Stimulated activated CD8-positive, alpha-beta memory T cell treated with anti-CD3 and anti-CD28 coated beads, Interleukin-4, amount 100 ng/mL, for 4 hours (primary cell): ENCODE measurements at places on chromosomes 11 and 22.
A peak's percentile ranks its signal among the peaks of the same experiment; 100 is the strongest.

DNA sequence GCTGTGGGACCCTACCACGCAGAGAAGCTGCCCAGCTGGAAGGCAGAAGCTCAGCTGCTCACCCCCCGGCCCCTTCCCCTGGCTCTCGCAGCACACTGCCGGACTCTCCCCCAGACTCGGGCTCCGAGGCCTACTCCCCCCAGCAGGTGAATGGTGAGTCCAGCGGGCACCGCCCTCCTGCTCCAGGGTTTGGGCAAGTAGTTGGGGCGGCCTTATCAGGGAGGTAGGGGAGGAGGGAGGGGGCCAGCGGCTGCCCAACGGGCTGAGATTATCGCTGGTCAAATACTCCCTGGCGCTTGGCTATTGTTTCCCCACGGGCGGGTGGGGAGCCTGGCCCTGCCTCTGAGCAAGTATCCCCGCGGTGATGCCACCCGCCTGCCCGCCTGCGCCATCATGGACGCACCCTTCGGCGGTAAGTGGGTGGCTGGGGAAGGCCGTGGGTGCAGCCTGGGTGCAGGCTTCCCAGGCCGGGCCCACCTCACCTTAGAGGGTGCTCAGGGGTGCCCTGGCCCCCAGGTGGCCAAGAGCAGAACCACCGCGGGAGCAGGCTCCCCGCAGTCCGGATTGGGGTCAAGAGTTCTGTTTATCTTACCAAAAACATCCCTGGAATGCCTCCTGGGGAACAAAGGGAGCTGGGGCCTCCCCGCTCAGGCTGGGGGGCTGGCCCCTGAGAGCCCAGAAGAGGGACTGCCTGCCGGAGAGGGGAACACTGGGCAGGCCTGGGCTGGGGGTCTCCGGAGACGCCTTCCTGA, 16.9 kb downstream of the MYRF start:
- DNase-seq, result no peak

DNA sequence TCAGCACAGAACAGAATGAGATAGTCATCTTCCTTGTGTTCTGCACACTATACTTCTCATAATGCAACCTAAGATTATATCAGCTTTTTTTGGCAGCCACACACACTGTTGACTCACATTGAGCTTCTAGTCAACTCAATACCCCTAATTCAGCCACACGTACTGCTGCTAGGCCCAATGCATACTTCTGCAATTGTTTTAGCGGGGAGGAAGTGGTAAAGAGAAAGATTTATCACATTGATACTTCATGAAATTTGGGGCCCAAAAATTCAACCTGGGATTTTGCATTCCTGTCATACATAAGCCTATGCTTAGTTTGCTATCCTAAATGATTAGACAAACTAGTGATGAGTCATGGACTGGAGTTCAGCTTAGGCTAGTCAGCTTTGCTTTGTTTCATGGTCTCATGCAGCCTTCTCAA, 8.6 kb upstream of the UPB1 start:
- no peak for DNase-seq

- no peak for DNase-seq
These were observed at the start of gene SLC15A3 for GRCh38 chr11:60951904-60952741. Gene SLC15A3 (minus strand): TSS chr11:60952176. CDS start chr11:60951551, 625 bp downstream.

DNA sequence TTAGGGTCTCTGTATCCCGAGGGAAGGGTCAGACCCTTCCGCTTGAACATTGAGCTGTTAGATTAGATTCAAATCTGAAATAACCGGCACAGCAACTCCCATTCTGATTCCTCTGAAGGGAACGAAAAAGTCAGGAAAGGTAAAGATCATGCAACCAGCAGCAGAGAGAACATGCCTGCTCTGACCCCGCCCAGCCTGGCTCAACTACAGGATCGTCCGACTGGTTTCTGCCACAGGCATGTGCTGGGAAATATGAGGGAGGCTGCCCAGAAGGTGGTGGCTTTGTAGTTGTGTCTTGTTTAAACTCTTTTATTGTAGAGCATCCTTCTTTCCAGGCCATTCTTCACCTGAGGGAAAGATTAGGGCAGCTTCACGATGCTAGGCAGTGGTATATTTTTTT, 5.0 kb upstream of the MTNR1B start:
- DNase-seq, result no peak

- no peak for DNase-seq
These were observed 9.3 kb downstream of the TMEM86A start for GRCh38 chr11:18707811-18708340.

DNA sequence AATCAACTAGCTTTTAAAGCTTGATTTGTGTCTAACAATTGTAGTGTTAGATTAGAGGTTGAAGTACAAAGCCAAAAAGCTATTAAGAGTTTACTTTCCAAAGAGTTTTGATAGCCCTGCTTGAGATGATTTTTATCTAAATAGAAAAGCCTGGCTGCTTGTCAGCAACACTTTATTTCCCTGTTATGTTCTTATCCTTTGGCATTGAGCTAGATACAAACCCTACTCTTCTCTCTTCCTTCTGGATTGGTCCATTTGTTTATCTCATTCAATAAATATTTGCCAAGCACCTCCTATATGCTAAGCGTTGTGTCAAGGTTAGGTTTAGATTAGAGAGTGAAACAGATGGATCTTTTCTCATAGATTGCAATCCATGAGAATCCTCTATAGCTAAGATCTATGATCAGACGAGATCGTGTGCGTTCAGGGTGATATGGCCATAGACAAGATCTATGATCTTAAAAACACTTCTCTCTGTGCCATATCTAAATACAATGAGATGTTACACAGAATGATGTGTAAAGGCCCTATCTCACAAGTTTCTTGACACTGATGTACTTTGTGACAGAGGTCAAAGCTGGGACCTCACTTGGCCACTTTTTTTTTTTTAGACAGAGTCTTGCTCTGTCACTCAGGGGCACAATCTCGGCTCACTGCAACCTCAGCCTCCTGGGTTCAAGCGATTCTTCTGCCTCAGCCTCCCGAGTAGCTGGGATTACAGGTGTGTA, 57.8 kb downstream of the CTNND1 start:
- DNase-seq, result no peak

DNA sequence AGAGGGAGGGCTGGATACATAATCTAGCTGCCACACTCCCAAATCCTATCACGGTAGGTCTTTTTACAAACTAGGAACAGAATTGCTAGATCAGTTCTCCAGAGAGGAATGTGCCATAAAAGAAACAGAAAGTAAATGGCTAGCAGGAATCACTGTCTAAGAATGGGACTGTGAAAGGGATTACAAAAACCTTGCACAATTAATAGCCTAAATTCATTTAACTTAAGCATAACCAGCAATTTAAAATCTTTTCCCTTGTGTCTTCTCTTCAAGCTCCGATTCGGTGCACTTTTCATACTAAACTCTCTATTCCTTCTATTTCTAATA, 35.2 kb downstream of the APOL5 start:
- no peak for DNase-seq

DNA sequence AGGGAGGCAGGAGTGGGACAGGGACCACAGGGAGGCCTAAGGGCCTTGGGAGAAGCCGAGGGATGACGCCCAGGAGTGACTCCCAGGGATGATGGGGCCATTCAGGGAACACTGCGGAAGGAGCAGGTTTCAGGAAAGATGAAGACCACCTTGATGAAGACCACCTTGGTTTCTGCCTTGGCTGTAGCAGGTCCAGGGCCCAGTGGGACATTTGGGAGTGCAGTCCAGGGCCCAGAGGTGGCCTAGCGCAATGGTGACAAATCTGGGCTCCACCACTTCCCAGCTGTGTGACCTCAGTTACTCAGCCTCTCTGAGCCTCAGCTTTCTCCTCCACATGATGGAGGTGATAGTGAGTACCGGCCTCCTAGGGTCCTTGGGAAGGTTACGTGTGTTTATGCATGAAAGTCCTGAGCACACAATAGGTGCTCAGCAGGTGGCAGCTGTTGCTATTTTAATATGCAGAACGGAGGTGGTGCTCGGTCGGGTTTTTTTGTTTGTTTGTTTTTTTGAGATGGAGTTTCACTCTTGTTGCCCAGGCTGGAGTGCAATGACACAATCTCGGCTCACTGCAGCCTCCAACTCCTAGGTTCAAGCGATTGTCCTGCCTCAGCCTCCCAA, 770 bp downstream of the TSGA10IP start:
- no peak for DNase-seq

DNA sequence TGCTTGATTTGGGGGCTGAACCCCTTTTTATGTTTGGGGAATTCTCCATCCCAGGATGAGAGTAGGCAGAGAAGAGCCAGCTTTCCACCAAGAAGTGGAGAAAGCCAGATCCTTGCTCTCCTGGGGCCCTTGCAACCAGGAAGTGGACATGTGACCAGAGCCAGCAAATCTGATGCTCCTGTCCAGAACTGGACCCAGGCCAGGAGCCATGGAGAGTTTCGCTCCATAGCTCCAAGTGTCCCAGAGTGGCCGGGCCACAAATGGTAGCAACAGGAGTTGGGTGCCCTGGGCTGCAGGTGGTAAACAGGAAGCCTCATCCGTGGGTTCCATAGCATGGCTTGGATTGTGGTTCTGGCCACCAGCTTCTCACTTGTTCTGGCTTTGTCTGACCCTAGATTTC, 93.9 kb upstream of the CD82 start:
- DNase-seq, result no peak

DNA sequence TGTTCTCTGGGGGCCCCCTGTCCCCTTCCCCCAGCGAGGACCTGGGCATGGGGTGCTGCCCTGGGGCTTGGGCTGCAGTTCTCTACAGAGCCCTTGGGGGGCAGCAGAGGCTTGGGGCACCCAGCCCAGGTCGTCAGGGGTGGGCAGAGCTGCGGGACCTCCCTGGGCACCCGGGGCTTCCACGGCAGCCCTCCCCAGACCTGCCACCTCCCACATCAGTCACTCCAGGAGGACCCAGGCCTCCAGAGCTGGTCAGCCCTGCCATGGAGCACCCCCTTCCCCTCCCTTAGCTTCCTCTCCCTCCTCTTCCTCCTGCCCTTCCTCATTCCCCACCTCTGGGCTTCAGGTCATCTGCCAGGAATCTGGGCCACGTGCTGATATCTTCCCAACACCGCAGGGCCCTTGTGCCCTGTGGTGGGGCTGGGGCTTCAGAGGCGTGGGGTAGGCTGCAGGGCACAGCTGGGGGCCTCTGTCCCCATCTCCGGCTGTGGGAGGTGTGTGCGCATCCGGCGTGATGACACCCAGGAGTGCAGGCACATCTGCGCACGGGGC, 5.8 kb downstream of the TSPAN4 start:
- DNase-seq, result peak; percentile 32

DNA sequence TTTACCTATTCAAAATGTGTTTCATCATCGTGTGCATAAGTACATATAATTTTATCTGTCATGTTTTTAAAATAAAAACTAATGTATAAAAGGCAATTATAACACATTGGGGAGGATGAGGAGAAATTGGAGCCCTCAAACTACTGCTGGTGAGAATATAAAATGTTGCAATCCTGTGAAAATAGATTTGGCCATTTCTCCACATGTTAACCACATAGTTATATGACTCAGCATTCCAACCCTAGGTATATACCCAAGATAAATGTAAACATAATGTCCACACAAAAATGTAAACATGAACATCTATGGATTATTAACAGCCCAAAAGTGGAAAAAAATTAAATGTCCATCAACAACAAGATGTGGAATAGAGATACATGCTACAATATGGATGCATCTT, 928.0 kb upstream of the FAT3 start:
- no peak for DNase-seq

DNA sequence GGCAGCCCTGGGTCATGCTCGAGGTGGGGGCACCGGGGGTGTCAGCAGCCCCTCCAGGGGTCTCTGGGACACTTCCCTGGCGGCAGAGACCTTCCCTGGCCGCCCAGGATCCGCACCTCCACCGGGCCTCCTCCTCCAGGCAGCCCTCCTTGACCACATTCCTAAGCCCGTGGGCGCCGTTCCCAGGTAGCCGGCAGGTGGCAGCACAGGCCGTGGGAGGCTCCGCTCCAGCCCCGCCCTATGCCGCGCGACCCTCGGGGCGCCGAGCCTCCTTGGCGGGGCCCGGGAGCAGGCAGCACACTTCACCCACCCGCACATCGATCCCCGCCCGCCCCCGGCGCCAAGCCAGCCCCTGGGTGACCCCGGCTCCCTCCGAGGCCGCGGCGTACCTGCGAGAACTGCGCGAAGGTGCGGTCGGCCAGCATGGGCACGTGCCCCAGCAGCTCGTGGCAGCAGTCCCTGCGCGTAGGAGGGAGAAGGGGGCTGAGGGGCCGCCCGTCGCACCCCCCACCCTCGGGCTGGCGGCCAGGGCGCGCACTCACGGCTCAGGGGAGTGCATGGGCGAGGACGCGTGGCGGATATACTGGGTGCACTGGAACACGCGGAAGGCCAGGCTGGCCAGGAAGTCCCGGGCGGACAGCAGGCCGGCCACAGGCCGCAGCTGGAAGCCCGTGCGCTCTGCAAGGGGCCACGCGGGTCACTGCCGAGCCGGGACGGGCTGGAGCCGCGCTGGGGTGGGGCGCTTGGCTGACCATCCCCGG, 5.3 kb upstream of the INS start:
- DNase-seq, result no peak

- no peak for DNase-seq
These were observed 13.4 kb upstream of the SYNGR1 start for GRCh38 chr22:39336411-39336810.

DNA sequence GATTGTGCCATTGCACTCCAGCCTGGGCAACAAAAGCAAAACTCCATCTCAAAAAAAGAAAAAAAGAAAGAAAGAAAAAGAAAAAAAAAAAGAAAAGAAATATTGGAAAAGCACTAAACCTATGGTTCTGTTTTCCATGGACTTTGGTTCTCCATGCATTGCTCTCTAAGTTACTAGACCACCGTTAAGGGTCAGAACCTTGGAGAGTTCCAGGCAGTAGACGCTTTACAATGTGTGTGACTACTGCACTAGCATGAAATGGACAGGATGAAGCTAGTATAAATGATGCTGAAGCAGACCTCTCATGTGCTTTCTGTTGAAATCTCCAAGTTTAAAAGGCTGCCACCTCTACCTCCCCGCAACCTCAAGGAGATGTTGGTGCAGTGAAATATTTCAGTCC, 63.5 kb downstream of the SIK2 start:
- no peak for DNase-seq

GRCh38 chr11:72001834-72002591, 3.3 kb downstream of the IL18BP start:
- DNase-seq, result no peak

DNA sequence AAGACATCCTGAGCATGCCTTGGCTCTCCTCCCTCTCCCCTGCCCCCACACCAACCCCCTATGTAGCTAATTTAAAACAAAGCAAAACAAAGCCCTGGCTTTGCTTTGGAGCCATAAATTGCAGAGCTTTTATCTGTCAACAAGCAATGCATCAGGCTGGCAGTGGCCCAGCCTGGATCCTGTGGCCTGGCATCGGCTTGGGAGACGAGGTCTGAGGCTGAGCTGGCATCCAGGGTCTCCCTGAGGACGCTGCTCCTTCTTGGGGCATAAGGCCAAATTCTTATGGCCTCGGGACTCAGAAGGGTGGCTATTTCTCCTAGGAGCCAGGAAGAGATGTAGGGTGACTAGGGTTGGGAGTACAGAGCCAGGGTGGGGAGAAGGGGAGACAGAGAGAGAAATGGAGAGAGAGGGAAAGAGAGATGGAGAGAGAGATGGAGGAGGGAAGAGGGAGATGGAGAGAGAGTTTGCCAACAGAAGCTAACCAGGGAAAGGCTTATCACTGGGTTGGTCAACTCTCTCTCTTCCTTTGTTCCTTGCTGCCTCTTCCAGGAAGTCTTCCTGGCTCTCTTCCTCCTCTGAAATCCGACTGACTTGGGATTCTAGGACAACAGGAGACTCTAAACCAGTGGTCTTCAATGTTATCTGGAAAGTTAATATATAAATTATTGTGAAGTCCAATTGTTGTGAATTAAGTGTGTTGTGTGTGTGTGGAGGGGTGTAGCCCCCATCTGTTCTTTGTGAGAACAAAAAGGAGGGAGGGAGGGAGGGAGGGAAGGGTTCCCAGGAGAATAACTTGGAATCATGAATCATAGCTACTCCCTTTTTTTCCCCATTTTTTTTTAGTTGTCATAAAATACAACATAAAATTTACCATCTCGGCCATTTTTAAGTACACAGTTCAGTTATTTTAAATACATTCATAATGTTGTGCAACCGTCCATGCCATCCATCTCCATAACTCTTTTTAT, 29.1 kb downstream of the TSPAN18 start:
- no peak for DNase-seq
